Stimulated activated CD8-positive, alpha-beta memory T cell treated with anti-CD3 and anti-CD28 coated beads, Interleukin-15, amount 100 ng/mL, for 24 hours (primary cell): ENCODE measurements at places on chromosomes 3 and 15.

- DNase-seq, result no peak
These were observed 143.8 kb upstream of the IL12A start for GRCh38 chr3:159844801-159845261.

DNA sequence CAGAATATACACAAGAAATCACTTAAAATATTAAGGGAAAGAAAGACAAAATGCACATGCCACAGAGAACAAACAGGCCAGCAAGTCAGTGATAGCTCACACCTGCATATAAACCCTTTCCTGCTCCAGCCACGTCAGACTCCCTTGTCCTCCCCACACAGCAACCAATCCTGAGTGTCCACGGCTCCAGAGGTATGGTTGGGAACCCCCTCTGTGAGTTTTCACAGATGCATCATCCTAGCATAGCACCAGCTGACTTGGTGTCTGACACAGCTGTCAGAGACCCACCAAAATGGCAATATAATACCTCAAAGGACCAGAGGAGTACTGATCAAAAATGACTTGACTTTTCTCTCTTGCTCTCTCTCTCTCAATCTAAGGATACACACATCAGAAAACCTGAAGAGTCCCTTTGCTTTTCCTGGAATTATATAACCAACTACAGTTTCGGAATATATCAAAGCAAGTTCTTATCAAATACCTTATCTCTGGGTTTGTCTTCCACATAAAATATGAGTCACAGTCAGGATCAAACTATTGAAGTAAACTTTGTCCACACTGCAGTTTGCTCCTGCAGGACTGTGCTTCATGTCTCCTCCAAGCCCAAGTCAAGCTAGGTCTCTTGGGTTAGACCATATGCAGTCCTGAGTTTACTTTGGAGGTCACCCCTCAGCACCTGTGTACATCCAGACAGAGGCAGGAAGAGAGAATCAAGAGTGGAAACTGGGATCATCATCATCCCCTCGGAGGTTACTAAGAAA is 187.1 kb upstream of the THBS1 start:
- DNase-seq, result no peak

DNA sequence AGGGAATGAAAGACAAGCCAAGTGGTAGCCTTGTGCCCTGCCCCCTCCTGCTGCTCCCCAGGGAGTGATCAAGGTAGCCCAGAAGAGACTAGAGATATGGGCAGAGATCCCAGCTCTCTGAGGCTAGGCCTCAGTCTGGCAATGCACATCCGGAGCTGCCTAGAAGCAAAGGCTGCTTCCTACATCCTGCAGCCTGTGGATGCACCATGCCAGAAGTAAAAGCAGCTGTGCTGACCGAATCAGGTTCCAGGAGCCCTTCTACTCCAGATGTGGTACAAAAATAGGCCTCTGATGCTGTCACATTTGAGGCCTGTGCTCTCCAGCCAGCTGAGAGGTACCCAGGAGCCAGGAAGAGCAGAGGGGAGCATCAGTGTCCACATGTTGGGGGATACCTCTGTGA is 16.0 kb downstream of the TRAIP start:
- DNase-seq, result no peak

- DNase-seq, result no peak
These were observed 1.9 kb downstream of the CBLB start for GRCh38 chr3:105866656-105867653.

- no peak for DNase-seq
These were observed 129.5 kb downstream of the ATP8B4 start for GRCh38 chr15:49989498-49989897.

DNA sequence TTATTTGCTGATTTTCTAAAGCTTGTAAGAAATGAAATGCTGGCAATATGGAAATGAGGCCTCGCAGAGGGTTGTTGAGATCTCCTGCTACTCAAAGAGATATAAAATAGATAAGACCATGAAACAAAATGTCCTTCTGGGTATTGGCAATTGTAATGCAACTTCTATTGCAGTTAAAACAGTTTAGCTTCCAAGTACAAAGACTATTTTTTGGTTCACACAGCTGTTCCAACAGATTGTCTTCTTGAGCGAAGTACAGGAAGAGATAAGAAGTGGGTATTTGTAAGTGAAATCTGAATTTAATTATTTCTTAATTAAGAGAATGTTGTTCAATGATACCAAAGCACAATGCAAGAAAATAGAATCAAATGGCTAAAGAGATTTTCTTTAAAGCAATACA is 801.5 kb upstream of the GBE1 start:
- no peak for DNase-seq
